ENCODE measurements at places on chromosomes 16 and 17.

DNA sequence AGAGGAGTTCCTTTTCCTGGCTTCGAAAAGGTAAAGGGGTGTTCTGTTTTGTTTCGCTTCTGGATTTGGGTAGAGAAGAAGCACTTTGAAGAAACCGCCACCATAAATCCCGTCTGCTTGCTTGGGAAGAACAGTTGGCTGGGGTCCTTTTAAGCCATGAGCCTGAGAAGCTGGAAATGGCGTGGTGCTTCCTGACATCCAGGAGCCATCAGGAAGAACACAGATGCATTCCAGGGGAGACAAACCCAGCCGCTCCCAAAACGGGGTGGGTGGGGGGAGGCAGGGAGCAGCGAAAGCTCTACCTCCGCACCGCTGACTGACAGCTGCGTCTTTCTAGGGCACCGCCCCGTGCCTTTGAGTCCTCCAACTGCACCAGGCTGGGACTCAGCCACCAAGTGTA lies 91.6 kb downstream of the ZDHHC7 start:
- DNase-seq, result no peak

DNA sequence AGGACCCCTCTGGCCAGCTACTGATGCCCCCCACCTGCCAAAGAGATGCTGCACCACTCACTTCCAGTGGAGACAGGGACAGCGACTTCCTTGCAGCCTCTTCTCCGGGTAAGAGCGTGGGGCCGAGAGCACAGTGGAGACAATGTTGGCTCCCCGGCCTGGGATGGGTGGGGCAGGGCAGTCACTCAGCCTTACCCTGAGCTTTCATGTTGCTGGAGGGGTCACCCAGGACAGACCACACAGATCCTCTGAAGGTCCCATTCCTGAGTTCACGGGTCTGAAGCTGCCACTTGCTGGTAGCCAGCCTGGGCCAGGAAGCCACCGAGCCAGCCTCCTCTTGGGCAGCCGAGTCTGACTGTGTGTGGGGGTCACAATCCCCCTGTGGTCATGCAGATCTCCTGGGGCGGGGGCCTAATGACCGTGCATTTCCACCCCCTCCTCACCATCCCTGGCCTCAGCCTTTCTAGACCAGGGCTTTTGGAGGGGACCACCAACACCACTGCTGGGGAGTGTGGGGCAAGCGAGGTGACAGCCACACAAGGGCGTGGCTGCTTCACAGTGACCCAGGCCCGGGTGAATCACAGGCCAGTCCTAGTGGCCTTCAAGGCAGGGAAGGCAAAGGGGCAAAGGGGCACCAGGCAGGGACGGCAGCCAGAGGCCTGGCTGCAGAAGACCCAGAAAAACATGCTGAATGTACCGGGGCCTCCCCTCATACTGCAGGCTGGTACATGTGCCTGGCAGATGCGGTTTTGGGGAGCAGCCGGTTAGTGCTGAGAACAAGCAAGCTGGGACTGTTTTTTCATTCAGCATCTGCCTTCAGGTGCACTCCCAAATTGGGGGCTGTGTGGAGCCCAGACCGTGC lies 10.4 kb downstream of the TAF1C start:
- DNase-seq, result no peak

- DNase-seq, result no peak
Observed at GRCh38 chr16:72736074-72736473, 311.9 kb downstream of the ZFHX3 start.

DNA sequence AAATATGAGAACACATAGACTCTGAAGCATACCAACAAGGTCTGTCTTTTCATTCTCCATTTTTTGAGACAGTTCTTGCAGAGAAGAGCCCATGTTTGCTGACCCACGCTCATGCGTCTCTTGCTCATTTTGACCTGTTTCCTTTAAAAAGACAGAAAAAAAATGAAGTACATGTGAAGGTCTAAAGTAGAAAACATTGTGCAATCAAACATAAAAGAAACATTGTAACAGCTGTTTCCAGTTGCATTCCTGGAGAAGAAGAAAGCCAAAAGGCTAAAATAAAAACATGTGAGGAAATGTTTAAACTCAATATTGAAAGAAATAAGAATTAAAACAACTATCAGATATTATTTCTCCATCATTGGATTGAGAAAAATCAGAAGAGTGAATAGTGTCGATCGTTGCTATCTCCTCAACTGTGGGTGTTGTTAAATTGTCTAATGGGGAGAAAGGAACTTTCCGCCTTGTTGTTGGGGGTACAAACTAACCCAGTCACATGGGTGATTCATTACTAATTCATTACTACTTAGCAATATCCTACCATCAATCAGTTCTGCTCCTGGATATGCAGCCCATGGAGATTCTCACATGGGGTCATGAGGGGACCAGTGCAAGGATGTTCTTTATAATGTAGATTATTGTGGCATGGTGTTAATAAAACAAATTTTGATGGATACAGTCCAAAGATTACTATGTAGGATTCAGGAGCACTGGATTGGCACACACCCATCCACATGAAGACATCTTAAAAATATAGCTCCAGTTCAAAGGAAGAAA lies 9.5 kb downstream of the ABCA9 start:
- DNase-seq, result peak; percentile 30

- no peak for DNase-seq
Observed at GRCh38 chr17:82055023-82055964, 3.6 kb downstream of the GPS1 start.

DNA sequence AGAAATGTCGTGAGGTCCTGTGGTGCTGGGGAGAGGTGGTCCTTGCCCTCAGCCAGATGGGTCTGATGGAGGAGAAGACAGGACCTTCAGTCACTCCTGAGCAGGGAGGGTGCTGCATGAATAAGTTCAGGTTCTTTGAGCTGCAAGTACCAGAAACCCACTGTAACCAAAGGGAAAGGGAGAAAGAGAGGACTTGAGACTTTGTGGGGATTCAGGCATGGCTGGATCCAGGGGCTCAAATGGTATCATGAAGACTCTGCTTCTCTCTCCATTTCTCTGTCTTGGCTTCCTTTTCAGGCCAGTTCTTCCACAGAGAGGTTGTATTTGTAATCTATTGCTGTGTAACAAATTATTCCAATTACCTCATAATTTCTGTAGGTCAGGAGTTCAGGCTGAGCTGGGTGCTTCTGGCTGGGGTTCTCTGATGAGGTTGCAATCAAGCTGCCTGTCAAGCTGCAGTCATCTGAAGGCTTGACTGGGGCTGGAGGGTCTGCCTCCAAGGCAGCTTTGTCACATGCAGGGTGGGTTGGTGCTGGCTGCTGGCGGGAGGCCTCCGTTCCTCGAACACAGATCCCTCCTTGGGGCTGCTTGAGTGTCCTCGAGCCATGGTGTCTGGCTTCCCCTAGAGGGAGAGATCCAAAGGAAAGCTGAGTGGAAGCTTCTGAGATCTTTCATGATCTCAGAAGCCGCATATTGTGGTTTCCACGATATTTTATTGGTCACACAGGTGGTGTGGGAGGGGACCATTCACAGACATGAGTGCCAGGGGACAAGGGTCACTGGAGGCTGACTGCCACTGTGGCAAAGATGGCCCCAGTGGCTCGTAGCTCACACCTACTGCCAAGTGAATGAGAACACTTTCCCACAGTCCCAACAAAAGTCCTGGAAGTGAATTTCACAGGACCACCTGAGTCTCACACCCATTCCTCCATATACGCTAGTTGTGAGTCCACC lies 5.9 kb upstream of the ADCY7 start:
- no peak for DNase-seq

- DNase-seq, result no peak
Observed at GRCh38 chr16:66289051-66289680, 77.3 kb upstream of the CDH5 start.

GRCh38 chr16:28820016-28820415 lies 2.8 kb upstream of the ATXN2L start:
- DNase-seq, result no peak

GRCh38 chr17:32298721-32299579 lies 33.3 kb downstream of the RHBDL3 start:
- no peak for DNase-seq

DNA sequence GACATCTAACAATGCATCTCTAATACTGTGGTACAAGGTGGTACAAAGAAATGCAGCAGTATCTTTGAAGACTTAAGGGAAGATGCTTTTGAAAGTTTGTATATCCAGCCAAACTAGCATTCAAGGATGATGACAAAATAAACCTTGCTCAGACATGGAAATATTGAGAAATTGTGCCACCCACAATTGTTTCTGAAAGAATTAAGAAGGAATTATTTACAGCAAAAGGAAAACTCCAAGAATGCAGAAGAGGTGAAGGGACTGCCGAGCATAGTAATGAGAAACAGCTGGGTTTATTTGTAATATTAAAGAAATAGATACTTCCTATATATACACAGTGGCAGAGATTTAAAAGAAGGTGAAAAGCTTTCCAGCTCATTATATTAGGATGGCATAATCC lies 29.5 kb downstream of the PMFBP1 start:
- DNase-seq, result no peak

GRCh38 chr16:71337631-71338030 lies 20.9 kb upstream of the CALB2 start:
- DNase-seq, result no peak

DNA sequence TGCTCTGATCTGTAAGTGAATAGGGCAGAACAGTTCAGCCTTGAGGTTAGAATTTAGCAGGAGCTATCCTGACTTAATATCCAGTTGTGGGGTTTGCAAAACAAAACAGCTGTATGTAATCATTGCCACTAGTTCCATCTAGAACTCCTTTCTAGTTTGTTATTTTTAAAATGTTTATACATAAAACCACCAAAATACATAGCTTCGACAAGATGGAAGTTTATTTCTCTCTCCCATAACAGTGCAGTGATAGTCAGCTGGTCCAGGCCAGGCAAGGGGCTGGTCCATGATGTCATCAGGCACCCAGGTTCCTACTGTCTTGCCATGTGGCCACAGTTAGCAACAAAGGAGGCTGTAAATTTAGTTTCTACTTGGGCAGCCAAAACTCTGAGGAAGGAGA lies 10.5 kb upstream of the PLK1 start:
- DNase-seq, result no peak

GRCh38 chr16:52786091-52786490 lies 239.1 kb upstream of the TOX3 start:
- DNase-seq, result no peak

DNA sequence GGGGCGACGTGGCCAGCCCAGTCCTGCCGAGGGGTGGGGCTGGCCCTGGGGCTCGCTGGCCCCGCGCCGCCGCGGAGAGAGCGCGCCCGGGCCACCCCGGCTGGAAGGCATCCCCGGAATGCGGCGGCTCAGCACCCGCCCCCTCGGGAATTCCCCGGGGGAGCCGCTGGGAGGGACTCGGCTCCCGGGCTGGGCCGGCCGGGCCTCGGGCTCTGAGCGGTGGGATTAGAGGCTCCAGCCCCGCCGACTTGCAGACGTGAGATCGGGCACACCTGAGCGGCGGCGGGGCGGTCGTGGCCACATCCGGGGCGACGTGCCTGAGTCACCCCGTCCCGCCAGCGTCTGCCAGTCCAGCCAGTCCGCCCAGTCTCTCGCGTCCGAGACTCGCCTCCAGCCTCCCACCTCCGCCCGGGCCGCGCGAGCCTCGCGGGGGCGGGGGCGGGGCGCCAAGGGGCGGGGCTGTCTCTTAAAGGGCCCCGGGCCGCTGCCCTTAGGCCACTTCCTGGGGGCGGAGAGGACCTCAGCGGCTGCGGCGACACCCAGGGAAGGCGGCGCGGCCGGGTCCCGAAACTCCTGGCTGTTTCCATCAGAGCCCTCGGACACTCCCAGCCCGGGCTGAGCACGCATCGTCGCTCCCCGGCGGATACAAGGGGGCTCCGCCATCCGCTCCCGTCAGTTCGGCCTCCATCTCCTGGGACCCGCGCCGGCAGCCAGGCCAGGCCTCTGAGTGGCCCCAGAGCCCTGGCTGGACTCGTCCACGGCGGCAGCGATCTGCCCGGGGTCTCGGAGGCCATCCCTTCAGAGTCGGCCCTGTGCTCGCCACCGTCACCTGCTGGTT lies at the start of gene KCTD11:
TSS of gene KCTD11 (plus strand) at position 498 of the 838 bp plus-strand sequence.
- peak; percentile 89 for DNase-seq

GRCh38 chr17:41369713-41370112 lies at the start of gene KRT33B:
Gene KRT33B, minus strand, starts transcription at chr17:41369813. Its CDS starts 63 bp downstream, at chr17:41369750.
- no peak for DNase-seq

DNA sequence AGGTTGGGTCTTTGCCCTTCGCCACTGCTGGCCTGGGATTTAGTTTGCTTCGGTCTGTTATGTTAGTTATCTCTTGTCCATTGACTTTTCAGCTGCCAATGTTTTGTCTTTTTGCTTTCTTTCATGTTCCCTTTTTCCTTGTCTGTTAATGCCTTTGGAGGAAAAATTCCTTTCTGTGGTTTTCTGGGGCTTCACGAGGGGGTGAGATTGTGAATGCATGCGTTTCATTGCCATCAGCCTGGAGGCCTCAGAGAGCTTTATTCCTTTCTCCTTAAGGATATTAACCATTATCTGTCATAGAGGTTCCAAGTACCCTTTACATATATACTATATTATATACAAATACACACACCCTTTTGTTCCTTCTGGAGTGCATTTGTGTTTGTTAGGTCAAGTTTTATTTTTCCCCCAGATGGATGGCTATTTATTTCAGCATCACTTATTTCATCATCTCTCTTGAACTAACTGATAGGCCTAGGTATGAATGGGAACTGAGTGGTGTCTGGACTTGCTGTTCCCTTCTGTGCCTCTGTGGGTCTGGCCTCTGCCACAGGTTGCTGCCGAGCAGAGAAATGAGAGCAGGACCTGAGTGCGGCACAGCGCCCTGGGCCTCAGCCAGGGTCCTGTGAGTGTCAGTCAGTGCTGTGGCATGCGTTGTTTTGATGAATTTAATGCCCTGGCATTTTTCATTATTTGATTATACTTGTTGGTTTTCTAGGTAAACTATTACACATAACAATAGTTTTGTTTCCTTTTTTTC lies 193.4 kb downstream of the LGALS9B start:
- DNase-seq, result no peak

DNA sequence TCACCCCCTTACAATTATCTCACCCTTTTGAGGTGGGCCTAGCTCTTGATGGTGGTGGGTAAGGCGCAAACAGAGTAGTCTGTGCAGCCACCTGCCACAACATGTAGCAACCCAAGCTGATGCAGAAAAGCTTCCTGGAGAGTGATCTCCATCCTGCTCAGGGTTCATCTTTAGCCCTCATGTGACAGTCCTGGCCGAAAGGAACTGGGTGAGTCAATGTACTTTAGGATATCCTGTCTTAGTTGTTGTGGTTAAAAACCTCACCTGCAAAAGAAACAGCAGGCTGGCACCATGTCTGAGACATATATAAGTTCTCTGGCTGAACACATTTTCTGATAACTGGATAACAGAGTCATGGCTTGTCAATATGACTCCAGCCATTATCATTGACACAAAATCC lies 183.5 kb upstream of the CPHXL start:
- no peak for DNase-seq

DNA sequence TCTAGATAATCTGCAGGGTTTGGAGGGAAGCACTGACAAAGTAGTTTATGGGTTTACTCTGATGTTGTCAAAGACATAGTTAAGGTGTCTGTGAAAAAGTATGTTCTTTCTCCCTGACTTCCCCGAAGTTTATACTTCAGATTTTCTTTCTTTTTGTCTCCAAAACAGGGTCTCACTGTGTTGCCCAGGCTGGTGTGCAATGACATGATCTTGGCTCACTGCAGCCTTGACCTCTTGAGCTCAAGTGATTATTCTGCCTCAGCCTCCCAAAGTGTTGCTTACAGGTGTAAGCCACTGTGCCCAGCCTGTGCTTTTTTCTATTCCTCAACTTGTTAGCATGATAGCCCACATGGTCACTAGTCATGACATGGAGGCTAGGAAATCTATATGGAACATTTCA lies 20.9 kb downstream of the SF3B3 start:
- DNase-seq, result no peak

GRCh38 chr16:54510685-54511221 lies 224.2 kb upstream of the IRX3 start:
- no peak for DNase-seq

Data from fibroblast of skin of left biceps (primary cell).